ENCODE measurements at places on chromosomes 3 and 15.

DNA sequence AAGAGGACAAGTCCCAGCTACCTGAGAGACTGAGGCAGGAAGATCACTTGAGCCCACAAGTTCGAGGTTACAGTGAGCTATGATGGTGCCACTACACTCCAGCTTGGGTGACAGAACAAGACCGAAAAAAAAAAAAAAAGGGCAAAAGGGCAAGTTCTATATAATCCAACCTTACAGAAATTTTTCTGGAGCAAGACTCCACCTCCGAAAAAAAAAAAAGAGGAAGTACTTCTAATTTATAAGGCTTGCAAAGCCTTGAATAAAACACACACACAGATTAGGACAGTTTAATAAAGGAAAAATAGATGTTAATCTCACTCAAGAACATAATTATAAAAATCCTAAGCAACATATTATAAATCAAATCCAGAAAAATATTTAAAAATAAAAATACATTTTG is 14.4 kb upstream of the XYLB start:
- DNase-seq, result no peak

GRCh38 chr15:60477916-60478565 is 901 bp downstream of the ICE2 start:
- DNase-seq, result no peak

DNA sequence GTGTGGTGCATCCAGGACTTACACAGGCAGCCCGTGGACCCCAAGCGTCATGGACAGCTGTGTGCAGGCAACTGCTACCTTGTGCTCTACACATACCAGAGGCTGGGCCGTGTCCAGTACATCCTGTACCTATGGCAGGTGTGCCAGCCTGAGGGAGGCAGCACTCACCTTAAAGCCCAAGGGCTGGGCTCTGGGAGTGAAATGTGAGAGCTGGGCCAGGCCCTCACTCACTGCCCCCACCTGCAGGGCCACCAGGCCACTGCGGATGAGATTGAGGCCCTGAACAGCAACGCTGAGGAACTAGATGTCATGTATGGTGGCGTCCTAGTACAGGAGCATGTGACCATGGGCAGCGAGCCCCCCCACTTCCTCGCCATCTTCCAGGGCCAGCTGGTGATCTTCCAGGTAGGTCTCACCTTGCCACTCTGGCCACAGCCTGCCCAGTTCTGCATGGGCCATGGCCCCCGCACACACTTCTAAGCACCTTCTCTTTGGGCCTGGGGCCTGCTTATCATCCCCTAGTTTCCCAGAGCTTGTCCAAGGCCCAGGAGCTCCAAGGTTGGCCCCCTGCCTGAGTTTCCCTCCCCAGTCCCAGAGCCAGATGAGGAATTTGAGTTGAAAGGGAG is 11.0 kb downstream of the VILL start:
- no peak for DNase-seq

GRCh38 chr3:184227481-184227935 is 1.9 kb upstream of the VWA5B2 start:
- no peak for DNase-seq

GRCh38 chr3:100068826-100069225 is 45.5 kb downstream of the FILIP1L start:
- no peak for DNase-seq

DNA sequence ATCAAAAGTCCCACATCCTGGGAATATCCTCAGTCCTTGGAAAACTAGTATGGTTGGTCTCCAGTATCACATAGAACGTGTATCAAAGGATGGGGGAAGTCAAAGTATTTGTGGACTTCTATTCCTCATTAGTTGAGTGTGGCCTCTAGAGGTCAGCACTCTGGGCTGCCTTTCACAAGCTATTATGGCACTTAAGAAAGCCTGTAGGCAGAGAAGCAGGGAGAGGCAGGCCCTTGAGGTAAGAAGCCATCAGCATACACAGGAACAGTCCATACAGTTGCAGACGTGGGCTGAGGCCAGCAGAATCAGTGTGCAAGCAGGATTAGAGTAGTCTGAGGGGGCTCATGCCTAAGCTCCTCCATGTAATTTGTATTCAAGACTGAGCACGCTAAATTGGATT is 341.7 kb downstream of the CLSTN2 start:
- DNase-seq, result no peak

- no peak for DNase-seq
These were observed 158.4 kb upstream of the GMNC start for GRCh38 chr3:191020730-191021396.

DNA sequence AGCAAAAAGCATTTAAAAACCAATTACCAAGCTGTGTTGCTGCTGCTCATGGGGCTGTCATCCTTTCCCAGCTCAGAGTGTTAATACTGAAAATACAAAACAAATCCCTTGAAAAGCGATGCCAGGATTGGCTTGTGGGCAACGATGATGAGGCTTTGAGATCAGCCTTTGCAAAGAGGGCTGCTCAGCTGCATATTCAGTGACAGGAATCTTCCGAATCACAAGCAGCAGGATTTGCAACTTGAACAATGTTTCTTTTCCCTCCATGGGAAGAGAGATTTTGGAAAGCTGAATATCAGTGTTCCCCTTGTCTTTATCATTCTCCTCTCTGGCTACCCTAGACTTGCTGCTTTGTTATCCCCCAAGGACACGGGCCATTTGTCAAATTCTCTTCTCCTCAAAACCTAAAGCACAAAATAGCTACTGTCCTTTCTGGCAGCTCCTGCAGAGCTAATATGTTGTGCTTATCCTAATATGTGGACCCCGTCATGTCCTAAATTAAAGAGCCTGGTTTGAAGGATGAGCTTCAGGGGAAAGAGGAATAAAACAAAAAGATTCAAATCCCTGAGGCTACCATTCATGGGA is 375.8 kb downstream of the GAP43 start:
- no peak for DNase-seq

- DNase-seq, result no peak
These were observed 540.6 kb downstream of the NLGN1 start for GRCh38 chr3:173938159-173938558.

All from D721Med (cell line).